Hematopoietic multipotent progenitor cell treated with erythropoietin and hydrocortisone succinate and interleukin-3 and kit ligand, for 15 days (in vitro differentiated cells): ENCODE measurements at places on chromosomes 16 and 17.

DNA sequence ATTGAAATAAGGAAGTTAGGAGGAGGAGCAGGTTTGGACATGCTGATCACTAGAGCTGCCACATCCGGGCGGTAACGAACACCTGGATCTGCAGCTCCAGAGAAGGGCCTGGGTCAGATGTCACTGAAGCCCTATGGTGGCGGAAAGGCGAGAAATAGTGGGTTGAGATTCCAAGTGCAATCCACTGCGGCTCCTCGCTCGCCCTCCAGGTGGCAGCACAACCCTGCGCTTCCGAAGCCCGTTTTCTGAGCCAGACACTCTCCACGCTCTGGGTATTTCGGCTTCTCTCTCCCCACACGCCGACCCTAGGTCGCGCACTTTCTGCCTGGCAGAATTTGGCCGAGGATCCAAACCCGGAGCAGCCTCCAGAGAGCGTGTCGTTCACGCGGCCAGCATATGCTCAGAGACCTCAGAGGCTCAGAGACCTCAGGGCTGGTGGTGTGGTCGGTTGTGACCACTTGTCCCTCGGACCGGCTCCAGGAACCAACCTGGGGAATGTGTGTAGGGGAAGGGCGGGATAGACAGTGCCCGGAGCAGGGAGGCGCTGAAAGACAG is 922 bp upstream of the SLC2A4 start:
- peak; percentile 87 for DNase-seq

DNA sequence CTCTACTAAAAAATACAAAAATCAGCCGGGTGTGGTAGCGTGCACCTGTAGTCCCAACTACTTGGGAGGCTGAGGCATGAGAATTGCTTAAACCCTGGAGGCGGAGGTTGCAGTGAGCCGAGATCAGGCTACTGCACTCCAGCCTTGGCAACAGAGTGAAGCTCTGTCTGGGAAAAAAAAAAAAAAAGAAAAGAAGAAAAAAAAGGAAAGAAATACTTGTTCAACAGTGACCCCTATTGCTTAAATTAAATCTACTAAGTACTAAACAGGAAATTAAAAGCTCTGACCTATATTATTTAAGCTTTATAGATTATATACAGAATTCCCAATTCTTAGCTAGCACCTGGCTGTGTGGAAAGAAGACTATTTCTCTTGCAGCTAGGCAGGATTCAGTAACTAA is 48.9 kb downstream of the FBXL20 start:
- no peak for DNase-seq

GRCh38 chr17:76701471-76701967 is 9.2 kb downstream of the MXRA7 start:
- no peak for DNase-seq

DNA sequence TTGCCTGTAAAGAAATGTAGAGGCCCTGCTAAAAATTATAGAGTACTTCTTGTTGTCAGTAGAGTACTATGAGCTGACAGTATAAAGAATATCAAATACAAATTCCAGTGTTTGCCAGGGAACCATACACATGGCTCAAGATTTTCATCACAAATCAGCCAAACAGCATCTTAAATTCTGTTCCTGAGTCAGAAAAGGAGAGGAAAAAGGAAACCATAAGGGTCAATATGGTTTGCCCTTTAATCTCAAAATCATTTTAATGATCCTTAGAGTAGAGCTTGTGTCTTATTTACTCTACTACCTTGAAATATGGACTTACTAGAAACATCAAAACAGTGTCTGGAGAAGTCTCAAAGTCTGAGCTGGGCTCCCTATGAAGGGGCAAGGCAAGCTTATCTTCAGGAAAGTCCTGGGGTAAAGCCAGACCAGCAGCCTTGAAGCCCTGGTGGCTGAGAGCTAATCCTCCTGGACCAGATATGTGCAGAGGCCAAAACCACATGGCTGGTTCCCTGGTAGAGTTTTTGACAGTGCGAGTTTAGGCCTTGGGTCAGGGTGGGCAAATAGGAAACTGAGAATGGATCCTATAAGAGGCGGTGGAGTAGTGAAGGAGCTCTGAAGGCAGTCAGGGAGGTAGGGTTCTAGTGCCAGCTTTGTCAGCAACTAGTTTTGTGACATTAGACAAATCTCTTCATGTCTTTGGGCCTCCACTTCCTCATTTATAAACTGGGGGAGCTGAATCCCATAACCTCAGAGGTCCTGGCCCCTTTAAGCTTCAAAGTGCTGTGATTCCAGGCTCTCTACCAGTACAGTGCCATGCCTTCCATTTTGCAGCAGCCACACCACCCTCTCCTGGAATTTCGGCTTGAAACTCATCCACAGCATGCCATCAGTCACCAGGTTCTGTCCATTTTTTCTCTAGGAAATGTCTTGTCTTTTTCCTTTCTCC is 38.9 kb downstream of the MRTFB start:
- no peak for DNase-seq

- DNase-seq, result no peak
Measured at GRCh38 chr16:11669380-11670146, 1.3 kb downstream of the SNN start.

- DNase-seq, result no peak
Measured at GRCh38 chr16:78116946-78117345, 17.5 kb downstream of the WWOX start.

GRCh38 chr16:84547546-84548061 is 43.1 kb upstream of the MEAK7 start:
- no peak for DNase-seq

- no peak for DNase-seq
Measured at GRCh38 chr17:55266051-55266957, 1.5 kb downstream of the HLF start.

- peak; percentile 91 for DNase-seq
Measured at GRCh38 chr17:43393944-43394482, 4.8 kb upstream of the ARL4D start.

DNA sequence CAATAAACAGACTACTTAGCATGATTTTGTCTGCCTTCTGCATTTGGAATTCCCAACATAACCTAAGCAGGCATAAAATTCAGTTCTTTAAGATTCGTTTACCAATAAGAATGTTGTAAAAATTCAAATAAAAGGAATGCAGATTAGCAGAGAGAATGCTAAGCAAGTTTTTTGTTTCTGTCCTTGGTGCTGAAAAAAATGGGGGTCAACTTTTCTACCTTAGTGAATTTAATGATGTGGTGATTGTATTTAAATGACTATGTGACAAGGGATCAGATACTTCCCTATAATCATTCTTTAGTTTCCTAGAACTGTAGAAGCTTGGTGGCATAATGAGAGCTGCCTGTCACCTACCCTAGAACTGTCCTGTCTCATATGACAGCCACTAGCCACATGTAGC is 159.5 kb downstream of the RBFOX1 start:
- DNase-seq, result no peak

DNA sequence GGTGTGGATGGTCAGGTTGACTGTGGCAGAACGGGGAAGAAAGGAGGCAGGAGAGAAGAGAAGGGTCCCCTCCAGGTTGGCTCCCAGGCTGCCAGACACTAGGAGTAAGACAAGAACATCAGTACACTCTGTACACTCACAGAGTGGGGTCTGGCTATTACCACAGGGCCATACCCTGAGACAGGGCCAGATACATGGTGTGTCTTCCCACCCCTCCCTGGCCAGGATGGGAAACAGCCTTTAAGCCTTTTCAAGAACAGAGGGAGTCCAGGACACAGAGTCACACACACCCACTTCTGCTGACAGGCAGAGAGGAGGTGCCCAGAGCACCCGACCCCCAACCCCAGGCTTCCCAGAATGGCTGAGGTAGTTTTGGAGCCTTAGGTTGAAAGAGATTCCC is 99.4 kb downstream of the LITAF start:
- no peak for DNase-seq

- DNase-seq, result no peak
Measured at GRCh38 chr16:73213732-73214455, 166.0 kb upstream of the ZFHX3 start.
